ENCODE measurements at places on chromosomes 7 and 10.
A peak's percentile ranks its signal among the peaks of the same experiment; 100 is the strongest.

DNA sequence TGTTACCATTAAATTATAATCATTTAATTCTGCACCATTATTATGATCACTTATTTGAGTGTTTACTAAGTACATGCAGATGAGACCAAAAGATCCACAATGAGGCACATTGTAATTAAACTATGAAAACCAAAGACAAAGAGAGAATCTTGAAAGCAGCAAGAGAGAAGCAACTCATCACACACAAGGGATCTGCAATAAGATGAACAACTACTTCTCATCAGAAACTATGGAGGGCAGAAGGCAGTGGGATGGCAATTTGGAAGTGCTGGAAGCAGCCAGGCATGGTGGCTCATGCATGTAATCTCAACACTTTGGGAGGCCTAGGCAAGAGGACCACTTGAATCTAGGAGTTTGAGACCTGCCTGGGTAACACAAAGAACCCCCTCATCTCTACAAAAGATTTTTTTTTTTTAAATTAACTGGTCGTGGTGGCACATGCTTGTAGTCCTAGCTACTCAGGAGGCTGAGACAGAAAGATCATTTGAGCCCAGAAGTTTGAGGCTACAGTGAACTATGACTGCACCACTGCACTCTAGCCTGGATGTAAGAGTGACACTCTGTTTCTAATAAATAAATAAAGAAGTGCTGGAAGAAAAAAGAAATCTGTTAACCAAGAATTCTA lies 47.7 kb downstream of the CDK6 start:
- DNase-seq = no peak

- DNase-seq = no peak
These were observed 209.7 kb downstream of the ABCA13 start for GRCh38 chr7:48380921-48381320.

- no peak for DNase-seq
These were observed 53.9 kb upstream of the HABP2 start for GRCh38 chr10:113498997-113499396.

GRCh38 chr10:103333934-103334520 lies 16.9 kb downstream of the PCGF6 start:
- DNase-seq = no peak

DNA sequence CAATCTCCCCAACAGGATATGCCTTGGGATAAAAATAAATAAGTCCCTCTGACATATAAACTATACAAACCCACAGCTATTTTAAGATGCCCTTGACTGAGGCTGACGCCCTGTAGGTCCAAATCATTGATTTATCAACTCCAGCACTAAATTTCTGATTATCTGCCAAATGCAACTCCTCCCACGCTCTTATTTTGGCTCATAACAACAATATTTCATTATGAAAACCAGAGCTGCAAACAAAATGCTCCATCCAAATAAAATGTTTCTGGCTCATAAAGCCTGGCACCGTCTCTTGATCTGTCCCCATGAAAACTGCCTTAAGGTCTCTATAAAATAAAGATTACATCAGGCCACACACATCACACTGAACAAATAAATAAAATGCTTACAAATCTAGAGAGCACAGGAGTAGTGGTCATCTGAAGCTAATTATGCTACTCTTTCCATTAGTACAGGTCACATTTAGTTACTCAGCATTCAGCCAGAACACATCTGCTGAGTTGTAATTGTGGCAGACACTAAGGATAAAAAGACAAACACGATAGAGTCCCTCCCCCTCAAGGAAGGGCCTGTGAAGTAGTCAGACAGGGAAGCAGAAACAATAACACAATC lies 28.8 kb downstream of the CACUL1 start:
- DNase-seq = no peak

GRCh38 chr7:122626785-122627184 lies 72.1 kb downstream of the RNF133 start:
- DNase-seq = no peak

- no peak for DNase-seq
These were observed 370.2 kb downstream of the NRG3 start for GRCh38 chr10:82245157-82245556.

DNA sequence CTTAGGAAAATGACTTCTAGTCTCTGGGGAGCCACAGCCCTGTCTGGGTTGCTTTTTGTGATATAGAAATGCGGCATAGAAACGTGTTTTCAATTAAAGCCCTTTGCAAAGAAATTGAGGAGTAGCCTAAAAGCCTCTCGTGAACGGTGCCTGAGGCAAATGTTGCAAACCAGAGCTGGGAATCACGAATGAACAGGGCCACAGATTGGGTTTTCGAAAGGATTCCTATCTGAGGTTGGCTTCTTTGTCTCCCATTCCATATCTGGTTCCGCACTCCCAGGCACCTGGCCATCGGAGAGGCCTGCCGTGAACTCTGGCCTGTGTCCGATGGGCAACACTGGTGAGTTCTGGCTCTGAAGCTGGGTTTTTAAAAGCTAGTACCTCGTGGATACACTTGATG lies 221.6 kb downstream of the TCF7L2 start:
- no peak for DNase-seq

DNA sequence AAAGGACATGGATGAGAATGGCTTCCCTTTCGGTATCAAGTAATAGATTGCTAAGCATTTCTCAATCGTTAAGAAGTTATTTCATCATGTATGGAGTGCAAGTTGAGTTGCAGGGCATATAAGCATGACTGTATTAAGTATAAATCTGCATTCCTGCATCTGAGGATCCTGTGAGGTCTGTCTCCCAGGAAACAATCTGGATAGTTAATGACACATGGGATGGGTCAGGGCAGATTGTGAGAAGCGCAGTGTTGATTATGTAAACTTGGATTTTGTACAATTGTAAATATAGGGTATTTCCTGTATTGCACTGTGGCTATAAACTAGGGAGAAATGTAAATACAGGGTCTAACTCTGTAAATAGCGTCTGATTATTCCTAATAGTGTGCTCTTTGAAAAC lies 102.6 kb downstream of the PLXDC2 start:
- DNase-seq = no peak

DNA sequence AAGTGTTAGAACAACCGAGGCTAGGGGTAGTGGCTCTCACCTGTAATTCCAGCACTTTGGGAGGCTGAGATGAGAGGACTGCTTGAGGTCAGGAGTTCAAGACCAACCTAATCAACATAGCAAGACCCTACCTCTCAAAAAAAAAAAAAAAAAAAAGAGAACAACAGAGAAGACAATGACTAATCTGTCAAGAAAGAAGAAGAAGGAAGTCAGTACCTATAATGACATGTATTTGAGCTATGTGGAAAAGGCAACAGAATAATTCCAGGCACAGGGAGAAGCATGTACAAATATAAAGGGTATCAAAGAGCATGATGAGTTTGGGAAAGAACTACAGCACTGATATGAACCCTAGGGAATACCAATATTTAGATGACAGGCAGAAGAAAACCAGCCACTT lies 27.5 kb downstream of the COPG2 start:
- DNase-seq = no peak

GRCh38 chr7:11753433-11753832 lies 78.6 kb downstream of the THSD7A start:
- no peak for DNase-seq

DNA sequence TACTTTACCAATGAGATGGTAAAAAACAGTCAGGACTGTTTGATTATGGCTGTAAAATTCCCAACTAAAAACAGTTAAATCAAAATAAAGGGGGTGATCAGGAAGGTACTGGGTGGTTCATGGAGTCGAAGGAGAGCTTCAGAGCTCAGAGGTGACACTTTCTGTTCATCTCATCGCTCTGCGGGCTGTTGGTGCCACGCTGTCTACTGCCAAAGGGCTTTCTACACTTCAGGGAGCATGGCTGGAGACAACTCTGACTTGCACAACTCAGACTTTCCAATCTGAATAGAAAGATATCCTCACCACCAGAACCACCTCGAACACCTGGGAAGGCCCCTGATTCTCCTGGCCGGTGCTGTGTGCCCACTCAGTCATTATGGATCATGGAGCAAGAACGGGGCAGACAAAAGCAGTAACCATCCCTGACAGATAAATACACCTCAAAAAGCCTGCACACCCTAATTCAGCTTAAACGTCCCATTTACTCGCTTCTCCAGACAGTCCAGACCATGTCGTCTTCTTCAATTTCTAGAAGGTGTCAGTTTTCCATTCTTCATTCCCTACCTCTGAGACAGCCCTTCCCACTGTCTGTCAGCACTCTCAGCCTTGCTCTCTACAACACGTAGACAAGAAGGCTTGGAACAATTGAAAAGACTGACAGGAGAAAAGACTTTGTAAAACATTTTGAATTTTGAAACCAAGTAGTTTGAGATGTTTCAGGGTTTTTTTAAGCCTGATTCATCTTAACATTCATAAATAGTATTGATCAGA lies 348.7 kb upstream of the NFE2L3 start:
- DNase-seq = no peak

DNA sequence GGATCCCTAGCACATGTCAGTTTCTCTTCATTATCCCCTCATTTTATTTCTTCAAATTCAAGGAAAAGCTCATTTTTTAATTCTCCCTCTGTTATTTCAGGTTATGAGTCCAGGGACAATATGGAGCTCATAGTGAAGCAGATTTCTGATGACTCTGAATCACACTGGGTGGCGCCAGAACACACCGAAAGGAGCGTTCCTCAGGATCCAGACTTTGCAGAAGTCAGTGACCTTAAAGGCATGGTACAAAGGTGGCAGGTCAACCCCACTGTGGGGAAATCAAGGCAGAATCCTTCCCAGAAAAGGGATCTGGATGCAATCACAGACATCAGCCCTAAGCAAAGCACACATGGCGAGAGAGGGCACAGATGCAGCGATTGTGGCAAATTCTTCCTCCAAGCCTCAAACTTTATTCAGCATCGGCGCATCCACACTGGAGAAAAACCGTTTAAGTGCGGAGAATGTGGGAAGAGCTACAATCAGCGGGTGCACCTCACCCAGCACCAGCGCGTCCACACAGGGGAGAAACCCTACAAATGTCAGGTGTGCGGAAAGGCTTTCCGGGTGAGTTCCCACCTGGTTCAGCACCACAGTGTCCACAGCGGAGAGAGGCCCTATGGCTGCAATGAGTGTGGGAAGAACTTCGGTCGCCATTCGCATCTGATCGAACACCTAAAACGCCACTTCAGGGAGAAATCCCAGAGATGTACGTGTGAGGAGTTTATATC lies 21.4 kb downstream of the ZKSCAN5 start:
- no peak for DNase-seq

DNA sequence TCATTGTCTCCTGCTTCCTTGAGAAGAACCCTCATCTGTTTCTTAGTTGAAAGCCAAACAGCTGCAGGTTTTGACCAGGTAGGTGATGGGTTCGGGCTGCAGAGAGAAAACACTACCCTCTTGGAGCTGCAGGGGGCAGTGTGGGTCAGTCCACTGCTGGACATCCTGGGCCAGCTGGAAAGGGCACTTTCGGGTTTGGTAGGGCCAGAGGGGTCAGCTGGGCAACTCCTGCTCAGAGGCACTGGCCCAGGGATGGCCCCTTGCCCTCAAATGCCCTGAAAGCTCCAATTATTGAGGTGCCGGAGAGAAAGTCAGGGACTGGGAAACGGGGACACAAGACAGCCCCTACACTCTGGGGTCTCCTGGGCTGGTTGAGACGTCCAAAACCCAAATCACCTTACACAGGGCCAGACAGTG lies 90.7 kb downstream of the MKI67 start:
- DNase-seq = no peak

- no peak for DNase-seq
These were observed 1.8 kb downstream of the FOXI2 start for GRCh38 chr10:127738512-127739424.

- no peak for DNase-seq
These were observed 118.2 kb upstream of the ZNF746 start for GRCh38 chr7:149615690-149616270.

DNA sequence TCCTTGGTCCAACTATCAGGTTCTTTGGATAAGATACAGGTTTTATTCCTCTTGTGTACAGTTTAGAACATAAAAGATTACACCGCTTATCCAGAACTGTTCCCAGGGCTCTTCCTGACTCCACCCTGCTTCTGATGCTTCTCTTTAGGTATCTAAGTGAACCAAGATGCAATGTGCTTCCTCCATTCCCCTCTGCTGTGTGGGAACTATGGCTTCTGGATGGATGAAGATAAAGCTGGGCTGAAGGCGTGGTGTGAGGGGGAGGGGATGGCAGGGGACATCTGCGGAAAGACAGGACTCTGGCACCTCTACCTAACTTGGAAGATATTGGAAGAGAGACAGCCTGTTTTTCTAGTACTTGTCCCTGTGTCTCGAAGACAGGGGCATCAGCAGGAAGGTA lies 209.9 kb upstream of the TBX20 start:
- DNase-seq = no peak

- no peak for DNase-seq
These were observed 474 bp upstream of the NSMCE4A start for GRCh38 chr10:121975295-121976086.

- peak; percentile 58 for DNase-seq
These were observed 6.6 kb upstream of the ABCC2 start for GRCh38 chr10:99775850-99776249.

DNA sequence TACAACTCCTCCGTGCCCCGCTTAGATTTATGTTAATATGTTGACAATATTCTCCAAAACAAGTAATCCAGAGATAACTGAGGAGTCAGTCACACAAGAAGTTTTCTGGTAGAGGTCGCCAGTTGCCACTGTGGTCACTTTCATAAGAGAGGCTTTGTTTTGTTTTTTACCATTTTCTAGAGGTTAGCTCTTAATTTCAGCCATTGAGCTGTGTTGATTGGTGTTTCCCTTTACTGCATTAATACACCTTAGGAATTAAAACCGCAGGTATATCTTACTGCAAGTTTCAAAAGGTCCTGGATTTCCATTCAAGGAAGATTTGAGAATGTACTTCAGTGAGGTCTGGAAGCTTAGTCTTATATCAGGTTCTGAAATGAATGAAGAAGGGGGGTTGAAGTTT lies 3.5 kb downstream of the BMI1 start:
- no peak for DNase-seq

- no peak for DNase-seq
These were observed 8.3 kb upstream of the ASZ1 start for GRCh38 chr7:117435475-117436043.

DNA sequence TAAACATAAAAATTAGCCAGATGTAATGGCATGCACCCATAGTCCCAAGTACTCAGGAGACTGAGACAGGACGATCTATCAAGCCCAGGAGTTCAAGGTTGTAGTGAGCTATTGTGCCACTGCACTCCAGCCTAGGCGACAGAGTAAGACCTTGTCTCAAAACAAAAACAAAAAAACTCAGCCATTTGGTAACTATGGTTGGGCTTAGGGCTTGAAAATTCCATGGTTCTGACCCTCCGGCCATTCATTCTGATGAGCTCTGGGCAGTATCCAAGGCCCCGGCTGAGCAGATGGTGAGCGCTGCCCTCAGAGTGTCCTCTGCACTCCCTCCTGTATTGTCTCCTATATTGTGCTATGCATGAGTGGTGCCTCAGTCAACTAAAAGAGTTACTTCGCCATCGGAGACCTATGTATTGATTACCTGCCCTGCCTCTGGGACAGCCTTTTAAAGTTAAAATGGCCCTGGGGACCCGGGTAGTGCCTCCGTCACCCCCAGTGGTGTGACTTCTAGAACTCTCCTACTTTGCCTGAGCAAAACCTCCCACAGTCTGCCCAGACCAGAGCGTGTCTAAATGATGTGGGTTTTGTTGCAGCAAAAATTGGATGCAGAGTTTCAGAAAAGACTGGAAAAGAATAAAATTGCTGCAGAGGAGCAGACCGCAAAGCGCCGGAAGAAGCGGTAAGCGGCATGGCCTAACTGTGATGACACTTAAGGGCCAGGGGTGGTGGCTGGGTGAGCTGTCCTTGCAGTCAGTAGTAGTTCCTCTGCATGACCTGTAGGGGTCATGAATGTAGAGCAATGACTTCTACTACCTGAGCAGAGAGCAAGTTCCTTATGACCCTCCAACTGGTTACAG lies 8.1 kb downstream of the PRKRIP1 start:
- DNase-seq = peak; percentile 3
